Foreskin keratinocyte (primary cell): ENCODE measurements at places on chromosomes 11 and 22.

GRCh38 chr11:3230636-3231549 lies 1.3 kb downstream of the MRGPRE start:
- no peak for DNase-seq

- peak; percentile 85 for DNase-seq
Observed at GRCh38 chr11:129828301-129828836, 12.7 kb downstream of the TMEM45B start.

DNA sequence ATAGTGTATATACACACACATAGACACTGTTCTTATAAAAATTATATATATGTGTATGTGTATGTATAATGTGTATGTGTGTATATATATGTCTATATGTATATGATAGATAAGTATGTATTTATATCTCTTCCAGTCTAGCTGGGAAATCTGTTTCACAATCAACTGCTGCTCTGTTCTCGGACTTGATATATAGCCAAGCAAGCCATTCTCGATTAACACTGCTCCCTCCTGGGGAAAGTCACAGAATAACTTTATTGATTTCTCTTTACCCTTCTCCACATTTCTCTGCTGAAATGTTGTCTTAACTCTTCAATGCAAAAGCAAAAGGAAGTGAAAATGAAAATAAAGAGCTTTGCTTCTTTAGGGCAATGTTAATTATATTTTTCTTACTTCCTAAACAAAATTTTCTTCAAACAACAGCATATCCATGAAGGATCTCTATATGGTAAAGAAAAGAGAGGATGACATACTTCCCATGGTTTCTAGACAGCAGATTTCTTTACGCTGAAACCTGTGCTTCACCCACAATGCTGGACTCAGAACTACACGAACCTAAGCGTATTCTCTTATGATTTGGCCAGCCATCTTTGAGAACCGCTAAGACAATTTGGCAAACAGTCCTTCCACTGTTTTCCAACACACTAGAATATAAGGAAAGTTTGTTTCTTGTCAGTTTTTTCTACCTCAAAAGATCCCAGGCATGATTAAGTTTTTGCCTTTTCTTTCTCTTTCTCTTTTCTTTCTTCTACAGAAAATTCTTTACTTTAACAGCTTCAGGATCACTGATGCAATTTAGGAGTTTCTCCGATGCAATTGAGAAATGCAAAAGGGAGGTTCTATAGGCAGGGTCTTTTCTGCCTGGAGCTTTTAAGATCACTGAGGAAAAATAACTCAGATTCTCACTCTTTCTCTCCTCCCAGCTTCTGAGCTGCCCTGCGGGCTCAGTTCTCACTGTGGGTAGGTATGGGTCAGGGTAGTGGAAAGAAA lies 1.9 kb downstream of the BLID start:
- DNase-seq: no peak

GRCh38 chr11:7531011-7531410 lies 17.2 kb downstream of the PPFIBP2 start:
- DNase-seq: no peak

- DNase-seq: no peak
Observed at GRCh38 chr11:77046060-77046501, 11.9 kb downstream of the B3GNT6 start.

- DNase-seq: no peak
Observed at GRCh38 chr11:2375964-2376551, 1.1 kb upstream of the CD81 start.

DNA sequence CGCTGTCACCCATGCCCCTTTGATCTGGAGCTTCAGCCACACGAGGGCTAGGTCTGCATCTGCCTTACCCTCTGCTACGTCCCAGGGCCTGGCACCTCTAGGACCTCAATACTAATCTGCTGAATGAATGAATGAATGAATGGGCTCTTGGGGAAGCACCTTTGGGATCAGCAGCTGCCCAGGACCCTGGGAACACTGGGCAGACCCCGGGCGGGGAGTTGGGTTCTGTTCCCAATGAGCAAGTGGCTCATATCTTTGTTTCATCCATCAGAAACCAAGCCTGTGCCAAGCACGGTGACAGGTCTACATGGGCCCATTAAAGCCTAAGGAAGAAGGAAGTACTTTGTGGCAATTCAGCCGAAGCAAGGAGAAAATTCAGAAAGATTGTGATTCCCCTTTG lies 41.5 kb upstream of the SHISAL1 start:
- no peak for DNase-seq

DNA sequence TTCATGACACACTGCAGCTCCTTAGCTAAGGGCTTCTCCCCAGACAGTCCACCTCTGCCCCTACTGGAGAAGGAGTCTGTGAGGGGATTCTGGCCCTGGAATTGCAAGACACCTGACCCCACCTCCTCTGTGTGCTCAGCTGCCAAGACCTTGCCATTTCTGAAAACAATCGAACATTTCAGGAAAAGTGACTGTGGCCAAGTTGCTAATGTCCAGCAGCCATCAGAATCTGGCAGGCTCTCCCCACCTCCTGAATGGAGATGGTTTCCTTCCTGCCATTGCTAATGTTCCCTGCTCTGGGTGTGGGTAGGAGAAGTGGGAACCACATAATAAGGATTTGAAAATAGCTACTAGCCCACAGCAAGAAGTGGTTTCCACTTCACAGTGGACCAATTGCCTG lies 127.2 kb upstream of the ALX4 start:
- DNase-seq: no peak

DNA sequence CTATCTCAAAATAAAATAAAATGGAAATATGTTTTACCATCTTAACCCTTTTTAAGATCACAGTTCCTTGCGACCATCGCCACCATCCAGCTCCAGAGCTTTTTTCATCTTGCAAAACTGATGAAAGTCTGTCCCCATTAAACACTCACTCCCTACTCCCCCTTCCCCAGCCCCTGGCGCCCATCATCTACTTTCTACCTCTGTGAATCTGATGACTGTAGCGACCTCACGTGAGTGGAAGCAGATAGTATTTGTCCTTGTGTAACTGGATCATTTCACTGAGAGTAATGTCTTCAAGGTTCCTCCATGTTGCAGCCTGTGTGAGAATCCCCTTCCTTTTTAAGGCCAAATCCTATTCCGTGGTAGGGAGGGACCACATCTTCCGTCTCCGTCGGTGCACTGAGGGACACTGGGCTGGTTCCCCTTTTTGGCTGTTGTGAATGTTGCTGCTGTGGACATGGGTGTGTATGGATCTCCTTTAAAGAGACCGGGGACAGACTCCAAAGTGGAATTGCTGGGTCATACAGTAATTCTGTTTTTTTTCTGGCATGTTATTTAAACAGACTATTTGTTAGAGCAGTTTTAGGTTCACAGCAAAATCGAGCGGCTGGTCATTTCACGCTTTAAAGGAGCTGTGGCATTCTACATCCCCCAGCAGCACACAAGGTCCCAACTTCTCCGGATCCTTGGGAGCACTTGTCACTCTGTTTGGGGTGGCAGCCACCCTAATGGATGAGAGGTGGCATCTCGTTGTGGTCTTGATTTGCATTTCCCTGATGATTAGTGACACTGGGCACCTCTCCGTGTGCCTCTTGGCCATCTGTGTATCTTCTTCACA lies 120.0 kb downstream of the KCNQ1 start:
- no peak for DNase-seq

- DNase-seq: no peak
Observed at GRCh38 chr11:9972989-9973388, 309.1 kb downstream of the SWAP70 start.

GRCh38 chr22:37485395-37486223 lies 575 bp downstream of the MFNG start:
- no peak for DNase-seq

GRCh38 chr11:1546536-1547466 lies 25.3 kb downstream of the DUSP8 start:
- DNase-seq: no peak

- peak; percentile 44 for DNase-seq
Observed at GRCh38 chr11:22337596-22338485, at the start of gene SLC17A6. Gene SLC17A6, plus strand, starts transcription at chr11:22338381. Its CDS starts 153 bp downstream, at chr11:22338534.

- DNase-seq: no peak
Observed at GRCh38 chr22:19816372-19817119, 38.1 kb downstream of the GNB1L start.

GRCh38 chr11:15737320-15737719 lies 619.0 kb downstream of the SOX6 start:
- DNase-seq: no peak

GRCh38 chr11:32304521-32304920 lies 130.8 kb downstream of the WT1 start:
- DNase-seq: no peak

- DNase-seq: no peak
Observed at GRCh38 chr11:31968461-31969358, 122.2 kb upstream of the RCN1 start.
